ENCODE measurements at places on chromosomes 2 and 18.

GRCh38 chr2:221176667-221177066 is 395.4 kb downstream of the EPHA4 start:
- peaks cover 5% of the 10 kb centered on the region for H3K27me3 ChIP-seq
- H3K27ac ChIP-seq: no peak overlapping the region
- no peak overlapping the region for H3K4me3 ChIP-seq
- H3K4me1 ChIP-seq: peaks cover 2% of the 10 kb centered on the region
- no peak for DNase-seq

- DNase-seq: no peak
- no peaks in the 10 kb centered on the region for H3K27me3 ChIP-seq
- no peak overlapping the region for H3K4me3 ChIP-seq
- H3K27ac ChIP-seq: no peak overlapping the region
- no peaks in the 10 kb centered on the region for H3K4me1 ChIP-seq
Measured at GRCh38 chr2:176380341-176380740, 111.1 kb downstream of the MTX2 start.

DNA sequence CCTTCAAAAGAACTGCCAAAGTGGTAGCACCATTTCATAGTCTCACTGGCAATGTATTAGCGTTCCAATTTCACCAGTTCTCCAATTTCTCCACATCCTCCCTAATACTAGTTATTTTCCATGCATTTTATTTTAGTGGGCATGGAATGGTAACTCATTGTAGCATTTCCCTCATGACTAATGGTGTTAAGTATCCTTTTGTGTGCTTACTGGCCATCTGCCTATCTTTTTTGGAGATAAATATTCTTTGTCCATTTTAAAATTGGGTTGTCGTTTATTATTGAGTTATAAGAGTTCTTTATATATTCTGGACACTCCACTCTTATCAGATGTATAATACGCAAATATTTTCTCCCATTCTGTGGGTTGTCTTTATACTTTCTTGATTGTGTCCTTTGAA is 107.1 kb downstream of the THADA start:
- H3K27me3 ChIP-seq: no peaks in the 10 kb centered on the region
- H3K27ac ChIP-seq: no peak overlapping the region
- no peak for DNase-seq
- no peaks in the 10 kb centered on the region for H3K4me1 ChIP-seq

DNA sequence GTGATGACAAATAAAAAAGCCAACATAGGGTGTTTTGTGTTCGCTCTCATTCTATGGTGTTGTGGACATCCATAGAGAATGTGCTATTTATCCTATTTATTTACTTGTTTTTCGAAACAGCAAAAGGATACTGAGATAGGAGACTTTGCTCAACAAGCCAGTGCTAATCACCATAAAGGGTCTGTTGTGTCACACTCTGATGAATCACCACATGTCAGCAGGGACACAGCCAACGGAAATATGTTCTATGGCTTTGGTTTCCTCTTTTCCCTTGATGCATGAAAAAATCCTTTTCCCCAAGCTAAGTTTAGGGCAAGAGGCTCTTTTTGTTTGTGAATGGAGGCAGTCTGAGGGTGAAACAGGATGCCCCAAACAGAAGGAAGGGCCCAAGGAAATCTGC is 154.3 kb downstream of the RNF152 start:
- H3K4me1 ChIP-seq: no peaks in the 10 kb centered on the region
- H3K27ac ChIP-seq: no peak overlapping the region
- H3K36me3 ChIP-seq: no peaks in the 10 kb centered on the region
- no peak overlapping the region for H3K4me3 ChIP-seq

GRCh38 chr2:165766326-165766927 is 27.6 kb downstream of the GALNT3 start:
- no peaks in the 10 kb centered on the region for H3K27me3 ChIP-seq
- no peak overlapping the region for H3K27ac ChIP-seq
- peaks cover 2% of the 10 kb centered on the region for H3K4me1 ChIP-seq
- no peak for DNase-seq
- peaks cover 6% of the 10 kb centered on the region for H3K36me3 ChIP-seq
- H3K4me3 ChIP-seq: no peak overlapping the region

DNA sequence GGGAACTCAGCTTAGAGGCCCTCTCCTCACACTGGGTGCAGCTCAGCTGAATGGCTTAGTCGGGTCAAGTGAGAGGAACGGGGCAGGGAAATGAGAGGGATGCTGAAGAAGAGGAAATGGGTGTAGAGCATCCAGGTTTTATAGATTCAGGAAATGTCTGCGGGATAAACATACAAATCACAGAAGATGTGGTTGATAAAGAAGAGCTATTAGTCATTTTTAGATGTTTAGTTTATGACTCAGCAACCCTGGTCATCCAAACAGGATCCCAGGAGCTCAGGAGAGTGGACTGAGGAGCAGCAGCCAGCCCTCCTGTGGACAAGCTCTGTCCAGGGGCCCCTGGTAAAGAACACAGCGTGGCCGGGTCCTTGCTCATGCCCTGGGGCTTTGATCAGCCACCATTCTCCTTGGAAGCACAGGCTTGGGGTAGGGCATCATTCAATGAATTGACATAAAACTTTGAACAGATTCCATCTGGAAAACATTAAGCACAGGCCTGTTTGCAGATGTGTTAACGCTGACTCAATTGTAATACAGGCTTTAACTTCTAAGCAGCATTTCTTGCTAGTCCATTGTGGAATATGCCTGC is 83.0 kb downstream of the NPAS2 start:
- H3K27me3 ChIP-seq: peaks cover 39% of the 10 kb centered on the region
- no peak for DNase-seq
- no peak overlapping the region for H3K27ac ChIP-seq
- no peak overlapping the region for H3K4me3 ChIP-seq

DNA sequence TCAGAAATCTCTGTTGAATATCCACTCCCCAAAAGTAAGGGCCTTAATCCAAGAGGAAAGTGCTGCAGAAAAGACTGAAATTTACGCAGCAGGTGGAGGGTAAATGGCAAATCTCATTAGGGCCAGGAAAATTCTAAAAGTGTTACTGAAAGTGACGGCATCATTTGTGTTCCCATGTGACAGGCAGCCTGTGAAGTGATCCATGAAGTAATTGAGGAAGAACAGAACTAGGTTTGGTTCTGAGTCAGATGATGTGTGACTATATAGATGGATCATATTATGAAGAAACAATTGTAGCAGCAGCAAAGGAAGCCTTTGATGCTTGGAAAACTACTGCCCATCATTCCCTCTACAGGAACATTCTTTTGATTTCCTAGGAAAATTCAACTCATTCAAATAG is 401.2 kb downstream of the TGIF1 start:
- no peak overlapping the region for H3K4me3 ChIP-seq
- no peak overlapping the region for H3K27ac ChIP-seq
- no peaks in the 10 kb centered on the region for H3K36me3 ChIP-seq
- peaks cover 2% of the 10 kb centered on the region for H3K4me1 ChIP-seq
- DNase-seq: no peak
- H3K27me3 ChIP-seq: peaks cover 12% of the 10 kb centered on the region

Measured in stimulated activated naive B cell treated with anti-CD40 and anti-IgM and Interleukin-4, amounts not matched to agents 10 μg/mL and 1 μg/mL and 100 μg/mL, for 72 hours (primary cell).